ENCODE measurements at places on chromosomes 16 and 17. TPM values are rescaled to one million over a fixed set of nuclear protein-coding genes. Genes with fewer than 3 reads are reported as not detected.

Gene CHRNB1
- total RNA-seq = 10.9 TPM

Gene CDH13
- not detected for total RNA-seq

DNA sequence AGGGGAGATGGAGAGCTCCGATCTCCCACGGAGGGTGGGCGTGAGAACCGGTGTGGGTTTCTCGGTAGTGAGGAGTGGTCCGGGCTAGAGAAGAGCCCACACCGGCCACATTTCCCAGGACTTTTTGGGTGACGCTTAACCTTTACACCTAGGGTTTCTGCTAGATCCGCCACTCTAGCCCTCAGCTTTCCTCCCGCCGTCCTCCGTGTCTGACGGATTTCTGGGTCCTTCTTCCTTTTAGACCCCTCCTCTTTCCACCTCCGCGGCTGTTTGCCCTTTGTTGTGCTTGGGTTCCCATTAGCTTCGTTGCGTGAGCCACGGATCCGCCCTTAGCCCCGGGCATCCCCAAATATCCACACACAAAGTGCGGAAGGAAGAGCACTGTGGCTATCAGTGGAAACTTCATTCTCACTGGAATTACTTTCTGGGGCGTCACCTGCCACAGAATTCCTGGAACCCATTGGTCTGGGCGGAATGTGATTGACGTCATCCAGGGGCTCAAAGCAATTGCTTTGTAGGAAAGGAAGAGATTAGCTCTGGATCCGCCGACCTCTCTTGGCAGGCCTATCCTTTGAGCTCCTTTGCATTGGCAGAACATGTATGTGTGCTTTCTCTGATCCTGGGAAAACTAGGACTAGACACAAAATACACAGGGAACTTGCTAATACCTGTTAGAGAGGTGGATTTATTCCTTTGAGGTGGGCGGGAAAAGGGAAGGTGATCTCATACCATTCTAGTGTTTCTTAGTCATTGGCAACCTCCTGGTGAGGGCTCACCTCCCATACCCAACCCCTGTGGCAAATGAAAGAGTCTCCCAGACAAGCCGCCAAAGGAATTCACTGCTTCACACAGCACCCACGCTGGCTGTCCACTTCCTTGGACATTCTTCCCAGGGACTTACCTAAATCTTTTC is 654 bp downstream of the TNFAIP1 start:
- peak; percentile 3 for ATAC-seq

DNA sequence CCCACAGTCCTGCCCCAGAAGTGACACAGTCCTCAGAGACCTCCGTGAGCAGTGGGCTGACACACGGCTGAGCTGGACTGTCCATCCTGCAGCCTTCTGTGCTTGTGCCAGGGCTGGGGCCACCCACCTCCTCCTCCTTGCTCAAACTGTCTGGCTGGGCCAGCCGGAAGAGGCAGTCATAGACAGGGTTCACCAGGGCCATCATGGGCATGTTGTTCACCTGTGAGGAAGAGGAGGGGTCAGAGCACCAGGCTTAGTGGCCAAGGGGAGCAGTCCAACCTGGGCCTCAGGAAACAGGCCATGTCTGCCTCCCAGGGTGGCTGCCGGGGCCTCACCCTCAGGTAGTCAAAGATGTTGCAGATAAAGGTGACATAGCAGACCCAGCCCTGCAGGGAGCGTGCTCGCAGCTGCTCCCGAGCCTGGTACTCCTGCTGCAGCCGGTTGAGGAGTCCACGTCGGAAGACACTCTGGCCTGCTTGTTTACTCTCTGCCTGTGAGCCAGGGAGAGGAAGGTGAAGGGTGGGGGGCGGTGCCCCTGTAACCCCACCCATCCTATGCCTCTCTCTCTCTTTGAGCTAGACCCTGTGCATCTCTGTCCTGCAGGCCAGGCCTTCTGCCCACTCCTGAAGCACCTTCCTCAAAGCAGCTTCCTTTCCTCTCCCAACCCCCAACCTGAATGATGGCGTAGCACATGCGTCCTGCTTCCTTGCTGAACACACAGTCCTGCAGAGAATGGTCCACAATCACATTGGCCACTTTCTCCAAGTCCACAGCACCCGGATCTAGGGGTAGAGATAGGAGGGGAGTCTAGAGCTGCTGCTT is 3.4 kb downstream of the MIF4GD start:
- ATAC-seq = no peak

Measured in activated T-helper 17 cell treated with anti-CD3 and anti-CD28 coated beads, Interleukin-2, amount 50 U/mL, for 72 hours (primary cell).